ENCODE measurements at places on chromosomes 1 and 21.

GRCh38 chr1:240210026-240210425 lies 118.3 kb downstream of the FMN2 start:
- no peak for DNase-seq

DNA sequence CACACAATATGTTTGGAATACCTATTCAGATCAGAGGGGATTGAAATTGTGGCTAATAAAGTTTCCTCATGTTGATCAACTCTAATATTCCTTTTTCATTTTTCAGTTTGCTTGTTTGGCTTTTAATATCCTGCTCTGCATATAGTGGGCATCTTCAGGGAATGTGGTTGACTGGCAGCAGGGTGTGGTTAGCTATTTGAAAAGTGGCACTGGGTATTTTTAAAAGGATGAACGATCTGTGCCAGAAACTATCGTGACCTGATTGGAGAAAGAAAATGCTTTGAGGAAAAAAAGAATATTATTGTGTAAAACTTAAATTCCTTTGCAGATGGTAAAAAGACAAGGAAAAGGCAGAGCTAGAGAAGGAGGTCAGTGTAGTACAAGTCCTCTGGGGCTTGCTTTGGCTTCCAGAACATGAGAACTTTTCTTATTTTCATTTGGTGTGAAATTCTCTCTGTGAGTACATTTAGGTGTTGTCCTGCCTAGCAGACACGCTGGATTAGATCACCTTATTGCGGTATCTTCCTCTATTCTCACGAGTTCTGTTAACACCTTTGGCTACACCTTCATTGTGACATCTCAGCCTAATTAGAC lies 329.7 kb upstream of the SNX7 start:
- DNase-seq = no peak

- no peak for DNase-seq
Observed at GRCh38 chr1:50038237-50038809, 14.6 kb upstream of the AGBL4 start.

GRCh38 chr1:1425426-1425752 lies 4.3 kb upstream of the ANKRD65 start:
- DNase-seq = no peak

DNA sequence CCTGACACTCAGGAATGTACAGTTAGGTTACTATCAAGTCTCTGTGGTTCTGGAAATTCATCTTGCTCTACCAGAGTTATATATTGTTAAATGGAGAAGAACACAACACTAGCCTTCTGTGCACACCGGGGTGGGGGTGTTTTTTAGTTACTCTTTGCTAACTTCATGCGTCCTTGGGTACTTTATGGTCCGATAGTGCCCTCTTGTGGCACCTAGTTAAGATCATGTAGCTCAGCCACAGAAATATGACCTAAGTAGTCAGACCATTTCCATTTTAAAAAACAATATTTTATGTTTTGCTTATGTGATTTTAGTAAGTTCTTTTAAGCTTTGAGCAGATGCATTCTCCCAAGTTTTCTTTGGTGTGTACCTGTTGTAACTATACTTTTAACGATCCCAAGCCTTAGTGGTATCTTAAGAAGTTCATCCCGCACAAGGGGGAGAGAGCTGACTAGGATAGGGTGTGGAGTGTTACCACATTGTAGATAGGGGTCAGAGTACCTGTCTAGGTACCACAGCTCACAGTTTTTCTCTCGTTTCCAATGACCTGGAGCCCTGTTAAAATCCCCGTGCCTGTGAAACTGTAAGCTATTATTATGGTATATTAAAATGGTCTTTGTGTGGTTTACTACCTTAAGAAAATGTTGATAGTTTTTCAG lies 20.6 kb upstream of the SH3D21 start:
- DNase-seq = peak; percentile 18

DNA sequence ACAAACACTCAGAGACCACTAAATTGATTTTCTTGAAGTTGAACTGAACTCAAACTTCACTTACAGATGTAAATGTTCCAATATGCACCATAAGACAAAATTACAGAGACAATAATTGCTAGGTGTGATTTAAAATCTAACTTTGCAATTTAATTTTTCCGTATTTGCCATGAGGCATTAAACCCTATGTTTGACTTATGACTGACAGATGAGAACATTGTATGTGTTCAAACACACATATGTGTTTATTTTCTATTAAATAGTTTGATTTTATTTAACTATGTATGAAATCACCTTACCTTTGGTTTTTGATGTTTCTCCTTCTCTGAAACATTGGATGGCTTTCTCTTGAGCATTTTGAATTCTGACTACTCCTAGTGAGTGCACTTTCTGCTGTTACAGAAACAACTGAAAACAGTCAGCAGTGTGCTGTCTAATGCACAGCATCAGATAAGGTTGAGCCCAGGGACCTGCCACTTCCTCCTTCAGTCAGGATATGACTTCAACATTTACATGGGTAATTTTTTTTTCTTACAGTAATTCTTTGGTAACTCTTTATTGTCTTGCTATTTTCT lies at the start of gene SAMSN1:
Gene SAMSN1 (minus strand): TSS at position 410 of the 575 bp plus-strand sequence. CDS start 54 bp downstream, at position 356.
- peak; percentile 56 for DNase-seq

- no peak for DNase-seq
Observed at GRCh38 chr1:53504901-53505300, 45.7 kb downstream of the DMRTB1 start.

DNA sequence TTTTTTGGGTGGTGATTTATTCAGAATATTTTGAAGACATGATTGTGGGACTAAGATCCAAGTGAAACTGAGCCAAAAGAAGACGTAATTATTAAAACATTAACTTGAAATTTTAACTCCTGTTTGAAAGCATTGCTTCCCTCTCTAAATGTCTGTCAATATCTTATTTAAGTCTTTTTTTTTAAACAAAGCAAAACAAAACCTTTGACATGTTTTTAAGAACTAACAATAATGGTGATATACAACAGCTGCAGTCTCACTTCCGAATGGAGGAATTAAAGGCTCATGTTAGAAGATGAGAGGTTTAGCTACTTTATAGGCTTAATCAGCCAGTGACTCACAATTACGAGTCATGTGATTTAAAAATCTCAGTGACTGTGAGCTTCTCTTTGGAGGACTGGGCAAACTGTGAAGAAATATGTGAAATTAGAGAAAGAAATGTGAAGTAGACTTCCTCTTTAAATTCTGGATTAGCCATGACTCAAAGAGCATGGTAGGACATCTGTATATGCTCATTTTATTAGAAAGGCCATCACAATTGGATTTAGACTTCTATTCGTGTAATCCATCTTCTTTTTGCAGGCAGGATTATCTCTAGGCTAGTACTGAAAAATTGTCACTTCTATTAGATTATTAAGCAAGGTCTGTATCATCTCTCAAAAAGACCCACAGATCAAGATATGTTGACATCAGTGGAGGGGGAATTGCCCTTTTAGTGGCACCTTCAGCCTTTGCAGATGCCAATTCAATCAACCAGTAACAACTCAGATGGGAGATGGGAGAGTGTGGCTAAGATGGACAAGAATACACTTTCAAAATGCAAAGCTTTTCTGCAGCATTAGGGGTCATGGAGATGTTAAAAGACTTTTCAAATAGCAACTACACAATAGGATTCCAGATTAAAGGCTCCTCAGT lies 28.7 kb downstream of the KCNA3 start:
- no peak for DNase-seq

- no peak for DNase-seq
Observed at GRCh38 chr1:151914076-151914475, 4.8 kb upstream of the THEM4 start.

DNA sequence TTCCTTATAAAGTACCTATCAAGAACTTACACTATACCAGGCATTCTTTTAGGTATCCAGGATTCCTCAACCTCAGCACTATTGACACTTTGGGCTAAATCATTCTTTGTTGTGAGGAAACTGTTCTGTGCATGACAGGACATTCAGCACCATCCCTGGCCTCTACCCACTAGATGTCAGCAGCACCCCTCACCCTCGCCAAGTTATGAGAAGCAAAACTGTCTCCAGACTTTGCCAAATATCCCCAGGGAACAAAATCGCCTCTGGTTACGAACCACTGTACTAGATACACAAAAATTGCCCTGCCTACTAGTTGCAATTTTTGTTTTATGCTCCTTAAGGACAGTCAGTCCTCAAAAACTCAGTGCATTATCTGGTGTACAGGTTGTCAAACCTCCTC lies 35.7 kb downstream of the PALMD start:
- DNase-seq = no peak
